ENCODE measurements at places on chromosomes 2 and 18. TPM values are rescaled to one million over a fixed set of nuclear protein-coding genes. Genes with fewer than 3 reads are reported as not detected.

GRCh38 chr2:187475499-187476248, 27.6 kb upstream of the CALCRL start:
- no peak for DNase-seq

Gene CDH2
- 338 TPM for total RNA-seq

DNA sequence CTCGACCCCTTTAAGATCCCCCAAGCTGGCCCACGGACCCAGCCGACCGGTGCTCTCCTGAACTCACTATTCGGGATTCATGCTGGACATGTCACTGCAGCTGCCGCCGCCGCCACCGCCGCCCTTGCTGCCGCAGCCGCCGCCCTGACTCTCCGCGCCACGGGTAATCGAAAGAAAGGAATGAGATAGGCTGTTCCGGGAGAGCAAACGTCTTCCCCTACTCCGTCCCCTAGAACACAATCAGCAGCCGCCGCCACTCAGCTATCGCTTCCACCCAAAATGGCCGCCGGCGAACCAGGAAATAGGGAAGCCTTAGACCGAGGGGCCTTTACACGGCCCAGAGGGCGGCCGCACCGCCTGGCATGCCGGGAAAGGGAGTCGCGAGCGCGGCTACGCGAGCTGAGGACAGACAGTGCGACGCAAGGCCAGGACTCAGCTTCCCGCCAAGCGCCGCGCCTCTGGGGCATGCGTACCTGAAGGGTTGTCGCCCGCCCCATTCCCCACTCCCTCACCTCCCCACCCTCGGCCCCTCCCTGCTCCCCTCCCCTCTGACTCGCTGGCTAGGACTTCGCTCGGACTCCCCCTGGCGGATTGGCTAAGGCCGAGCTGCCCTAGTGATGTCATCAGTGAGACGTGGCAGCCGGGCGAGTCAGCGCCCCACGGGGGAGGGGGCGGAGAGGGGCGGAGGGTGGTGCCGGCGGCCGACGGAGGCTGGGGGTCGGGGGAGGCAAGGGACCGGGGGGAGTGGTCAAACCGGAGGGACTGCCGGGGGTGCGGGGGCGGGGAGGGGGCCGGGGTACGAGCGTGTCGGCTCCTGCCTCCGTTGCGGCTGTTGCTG, at the start of gene RAB1A:
RAB1A (minus strand) TSS at position 281 of the 838 bp plus-strand sequence; CDS start at position 90, 191 bp downstream.
- DNase-seq: peak; percentile 100

Gene NXPH2
- not detected for total RNA-seq

Gene SNRNP27
- total RNA-seq: 50.8 TPM

Measured in right cardiac atrium (tissue), 5 donors.